ENCODE measurements at places on chromosomes 5 and 9. TPM values are rescaled to one million over a fixed set of nuclear protein-coding genes. Genes with fewer than 3 reads are reported as not detected.
A peak's percentile ranks its signal among the peaks of the same experiment; 100 is the strongest.

Gene CCDC180
- 4.0 TPM for total RNA-seq

Gene FOXD4L5
- total RNA-seq: 0.75 TPM

Gene BHMT2
- not detected for total RNA-seq

Gene IL9
- total RNA-seq: not detected

Gene MARVELD2
- 1.6 TPM for total RNA-seq

DNA sequence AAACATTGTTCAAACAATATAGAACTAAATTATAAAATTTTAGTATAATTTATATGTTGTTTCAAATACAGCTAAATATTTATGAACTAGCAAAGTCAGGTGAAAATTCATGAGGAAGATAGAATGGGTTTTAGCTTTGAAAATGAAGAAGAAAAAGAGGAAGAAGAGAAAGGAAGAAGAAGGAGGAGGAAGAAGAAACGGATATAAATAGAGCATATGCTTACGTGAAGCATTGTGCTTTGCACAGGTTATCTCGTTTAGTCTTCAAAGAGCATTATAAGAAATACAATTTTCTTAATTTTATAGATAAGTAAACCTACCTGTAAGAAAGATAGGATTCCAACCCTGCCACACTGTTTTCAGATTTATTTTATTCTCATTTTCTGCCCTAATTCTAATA, 620.6 kb upstream of the DAB2 start:
- DNase-seq: no peak

DNA sequence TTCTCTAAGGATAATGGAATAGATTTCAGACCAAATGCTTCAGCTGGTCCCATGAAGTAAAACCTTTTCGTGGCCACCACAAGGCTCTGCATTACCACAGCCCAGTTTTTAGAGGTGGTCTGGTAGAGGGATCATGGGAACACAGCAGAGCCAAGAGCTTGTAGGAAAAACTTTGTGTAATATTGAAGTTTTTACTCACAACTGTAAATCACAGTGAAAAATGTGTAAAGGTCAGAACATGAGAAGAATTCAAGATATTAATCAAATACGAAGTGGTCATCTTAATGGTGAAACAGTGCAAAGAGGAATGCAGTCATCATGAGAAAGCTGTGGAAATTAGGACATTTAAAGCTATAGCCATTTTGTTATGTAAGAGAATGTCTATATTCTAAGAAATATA, 197.5 kb downstream of the NPR3 start:
- no peak for DNase-seq

DNA sequence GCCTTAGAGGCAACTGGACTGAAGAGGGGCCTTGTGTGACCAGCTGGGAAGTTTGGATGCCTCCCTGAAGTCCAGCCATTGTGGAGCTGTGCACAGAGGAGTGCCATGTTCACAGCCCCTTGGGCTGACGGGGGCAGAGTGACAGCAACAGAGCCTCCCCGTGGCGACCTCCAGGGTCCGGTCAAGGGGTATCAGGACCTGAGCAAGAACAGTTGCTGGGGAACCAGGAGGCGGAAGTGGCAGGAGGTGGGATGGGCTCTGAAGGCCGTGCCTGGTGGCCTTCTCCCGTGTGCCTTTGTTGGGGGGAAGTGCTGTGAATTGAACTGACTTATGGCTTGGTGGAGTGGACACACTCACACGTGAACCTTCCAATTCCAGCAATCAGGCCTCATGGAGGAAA, 14.0 kb downstream of the BNIP1 start:
- no peak for DNase-seq

DNA sequence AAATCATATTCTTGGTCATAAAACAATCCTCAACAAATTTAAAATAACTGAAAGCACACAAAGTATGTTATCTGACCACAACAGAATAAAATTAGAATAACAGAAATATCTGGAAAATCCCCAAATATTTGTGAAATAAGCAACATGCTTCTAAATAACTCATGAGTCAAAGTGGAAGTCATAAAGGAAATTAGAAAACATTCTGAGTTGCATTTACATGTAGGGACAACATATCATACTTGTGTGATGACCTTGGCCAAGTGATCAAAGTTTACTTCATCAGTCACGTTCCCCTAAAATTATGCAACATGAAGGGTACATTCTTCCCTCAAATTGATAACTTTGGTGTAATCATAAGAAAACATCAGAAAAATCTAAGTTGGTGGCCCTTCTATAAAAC, 64.7 kb downstream of the CSF2 start:
- DNase-seq: no peak

DNA sequence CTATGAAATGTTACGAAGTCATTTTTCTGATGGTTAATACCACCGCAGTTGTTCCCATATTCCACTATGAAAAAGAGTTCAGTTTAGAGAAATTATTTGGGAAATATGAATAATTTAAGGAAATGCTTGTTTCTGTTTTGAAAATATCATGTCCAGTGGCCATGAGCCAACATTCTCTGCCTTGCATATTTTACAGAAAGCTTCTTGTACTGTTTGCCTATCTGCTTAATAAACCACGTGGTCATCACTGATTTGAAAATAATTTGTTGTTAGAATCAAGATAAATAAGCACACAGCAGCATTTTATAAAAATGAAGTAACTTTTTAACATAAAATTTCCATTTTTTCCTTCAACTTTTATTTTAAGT, 381.5 kb upstream of the CDH18 start:
- DNase-seq: no peak

GRCh38 chr5:3650868-3651267, 55.2 kb downstream of the IRX1 start:
- no peak for DNase-seq

GRCh38 chr5:116539222-116539621, 35.4 kb downstream of the SEMA6A start:
- DNase-seq: no peak

DNA sequence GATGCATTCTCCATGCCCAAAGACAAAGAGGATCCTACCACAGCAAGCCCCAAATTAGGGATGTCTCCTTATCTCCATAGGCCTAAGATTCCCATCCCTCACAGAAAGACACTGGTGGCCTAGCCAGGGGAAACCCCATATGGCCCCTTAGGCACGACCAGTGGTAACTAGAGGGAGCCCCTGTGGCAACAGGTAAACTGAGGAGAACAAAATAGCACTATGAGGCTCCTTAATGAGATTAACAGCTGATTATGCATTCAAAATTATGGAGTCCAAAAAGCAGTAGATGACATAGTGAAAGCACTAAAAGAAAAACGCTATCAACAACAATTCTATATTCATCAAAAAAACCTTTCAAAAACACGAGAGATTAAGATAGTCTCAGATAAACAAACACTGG, 234.0 kb downstream of the DIRAS2 start:
- no peak for DNase-seq

DNA sequence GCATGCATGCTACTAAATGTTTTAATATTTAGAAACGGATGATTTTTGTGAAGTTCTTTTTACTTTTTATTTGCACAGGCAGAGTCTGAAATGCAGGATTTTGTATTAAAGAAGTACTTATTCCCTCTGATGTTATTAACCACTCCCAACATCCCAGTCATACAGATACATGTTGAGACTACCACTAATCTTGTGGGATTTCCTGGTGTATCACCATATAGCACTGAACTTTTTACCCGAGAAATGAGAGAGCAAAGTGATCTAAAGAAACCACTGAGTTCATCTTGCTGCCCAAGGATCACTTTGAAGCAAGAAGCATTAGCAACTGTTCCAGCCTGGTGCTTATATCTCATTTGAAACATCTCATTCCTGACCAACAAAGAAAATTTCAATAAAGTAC, 443.8 kb downstream of the BNC2 start:
- no peak for DNase-seq

GRCh38 chr5:63820577-63820976, 141.7 kb downstream of the HTR1A start:
- DNase-seq: no peak

GRCh38 chr9:107712390-107712789, 222.8 kb upstream of the KLF4 start:
- no peak for DNase-seq

- DNase-seq: no peak
These were observed 17.4 kb downstream of the ABITRAM start for GRCh38 chr9:108951578-108951977.

DNA sequence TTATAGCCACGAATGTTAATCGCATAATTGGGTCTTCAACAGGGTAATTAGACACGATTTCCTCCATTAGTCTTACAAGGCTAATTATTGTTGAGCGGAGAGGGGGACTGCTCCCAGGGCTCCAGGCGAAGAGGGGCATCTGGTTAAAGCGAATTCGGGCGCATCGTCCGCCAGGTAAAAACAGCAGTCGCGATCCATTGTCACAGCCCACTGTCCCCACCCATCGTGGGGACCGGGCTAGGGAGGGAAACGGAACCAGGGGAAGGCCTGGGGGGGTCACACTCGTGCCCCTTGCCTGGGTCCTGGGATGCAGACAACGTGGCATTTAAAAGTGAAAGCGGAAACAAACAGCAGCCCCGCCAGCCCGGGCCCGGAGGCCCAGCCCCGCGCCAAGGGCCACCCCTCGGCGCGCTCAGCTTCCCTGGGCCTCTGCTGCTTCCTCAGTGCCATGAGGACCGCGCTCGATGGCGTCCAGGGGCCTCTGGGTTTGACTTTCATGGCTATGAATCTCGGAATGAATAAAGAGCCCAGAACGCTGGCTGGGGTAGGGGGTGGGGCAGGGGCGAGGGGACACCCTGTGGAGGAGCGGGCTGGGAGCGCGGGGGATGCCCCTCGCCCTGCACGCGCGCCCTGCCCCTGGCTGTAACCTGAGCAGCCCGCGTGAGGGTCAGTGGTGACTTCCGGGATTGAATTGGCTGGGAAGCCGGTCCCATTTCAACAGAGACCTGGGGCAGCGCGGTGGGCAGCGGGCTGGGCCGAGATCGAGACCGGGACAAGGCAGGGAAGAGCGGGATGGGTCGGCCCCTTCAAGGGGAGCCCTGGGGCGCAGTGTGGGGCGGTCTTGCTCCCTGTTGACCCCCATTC, 99.9 kb downstream of the GTF3C4 start:
- peak; percentile 66 for DNase-seq

- DNase-seq: no peak
These were observed 11.7 kb upstream of the SH3PXD2B start for GRCh38 chr5:172466062-172466461.

GRCh38 chr5:13354611-13355010, 589.9 kb downstream of the DNAH5 start:
- no peak for DNase-seq

DNA sequence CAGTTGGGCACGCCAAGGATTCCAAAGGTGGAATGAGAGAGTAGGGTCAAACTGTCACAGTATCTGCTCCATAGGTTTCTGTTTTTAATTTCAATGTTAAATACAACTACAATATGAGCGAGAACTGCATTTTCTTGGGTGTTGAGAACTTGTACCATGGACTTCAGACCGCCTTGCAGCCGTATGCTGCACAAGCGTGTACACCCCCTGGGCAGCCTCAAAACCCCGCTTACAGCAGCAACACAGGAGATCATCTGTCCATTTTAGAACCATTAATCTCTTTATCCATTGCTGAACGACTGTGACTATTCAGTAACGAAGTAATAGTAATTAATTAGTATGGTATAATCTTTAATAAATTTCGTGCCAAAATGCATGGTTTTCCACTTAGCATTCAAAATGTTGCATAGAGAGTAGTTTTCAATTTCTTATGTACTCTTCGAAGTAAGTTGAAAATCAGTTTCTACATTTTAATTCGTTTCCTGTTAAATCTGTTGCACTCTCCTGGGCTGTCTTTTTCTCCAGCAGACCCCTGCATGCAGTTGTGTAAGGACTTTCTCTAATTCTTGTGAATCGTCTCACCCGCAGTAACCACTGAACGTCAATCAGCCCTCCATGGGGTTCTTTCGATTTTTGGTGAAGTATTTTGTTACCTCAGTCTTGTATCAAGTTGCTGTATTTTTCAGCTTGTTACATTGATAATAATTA, 42.0 kb upstream of the GARNL3 start:
- DNase-seq: no peak

- DNase-seq: no peak
These were observed 21.5 kb downstream of the GABBR2 start for GRCh38 chr9:98686961-98687855.

DNA sequence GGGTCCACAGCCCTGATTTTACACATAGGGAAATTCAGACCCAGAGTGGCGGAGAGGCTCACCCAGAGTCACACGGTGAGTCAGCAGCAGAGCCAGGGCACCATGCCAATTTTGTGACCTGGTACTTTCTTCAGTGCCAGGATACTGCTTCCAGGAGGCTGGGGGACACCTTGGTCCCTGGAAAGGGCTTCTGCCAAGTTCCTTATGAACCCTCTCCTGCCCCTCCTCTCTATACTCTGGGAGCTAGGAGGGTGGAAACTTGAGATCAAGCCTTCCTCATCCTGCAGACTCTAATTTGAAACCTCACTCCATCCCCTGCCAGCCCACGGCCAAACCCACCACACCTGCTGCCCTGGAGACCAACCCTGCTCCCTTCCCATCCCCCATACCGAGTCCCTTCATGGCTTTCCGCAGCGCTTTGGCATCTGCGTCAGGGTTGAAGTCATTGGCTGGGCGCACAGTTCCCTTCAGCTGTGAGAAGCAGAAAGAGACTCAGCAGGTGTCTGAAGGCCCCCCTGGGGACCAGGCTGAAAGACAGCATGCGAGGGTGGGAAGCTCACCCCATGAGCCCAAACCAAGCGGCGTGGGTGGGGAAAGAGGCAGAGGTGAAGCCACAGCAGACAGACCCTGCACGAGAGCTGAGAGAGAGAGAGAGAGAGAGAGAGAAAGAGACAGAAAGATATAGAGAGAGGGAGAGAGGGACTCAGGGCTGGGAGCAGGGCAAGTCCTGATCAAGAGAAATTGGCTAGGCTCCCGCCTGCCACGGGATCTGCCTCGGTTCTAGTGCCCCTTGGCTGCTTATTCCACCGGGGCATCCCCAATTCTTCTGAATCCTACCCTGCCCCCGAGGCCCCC, 33.5 kb downstream of the ANXA6 start:
- DNase-seq: peak; percentile 80

GRCh38 chr9:128250839-128251731, 24.7 kb downstream of the GOLGA2 start:
- no peak for DNase-seq

- no peak for DNase-seq
These were observed 77.6 kb downstream of the KIF4B start for GRCh38 chr5:155091063-155091648.

DNA sequence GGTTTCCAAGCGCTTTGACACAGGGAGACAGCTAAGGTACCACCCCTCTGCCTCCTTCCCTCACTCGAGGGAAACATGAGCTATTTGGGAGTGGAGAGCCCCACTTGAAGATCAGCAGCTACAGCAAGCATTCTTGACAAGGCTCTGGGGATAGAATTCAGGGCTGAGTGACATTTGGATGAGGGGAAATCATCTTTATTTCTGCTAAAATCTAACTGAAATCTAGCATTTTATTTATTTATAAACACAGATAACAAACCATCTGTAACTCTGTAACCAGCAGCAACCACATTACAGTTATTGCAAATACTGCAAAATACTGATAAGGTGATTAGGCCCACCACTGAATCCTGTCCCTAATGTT, 22.4 kb downstream of the RNF130 start:
- no peak for DNase-seq

- no peak for DNase-seq
These were observed 3.1 kb downstream of the SRD5A1 start for GRCh38 chr5:6636293-6636692.

DNA sequence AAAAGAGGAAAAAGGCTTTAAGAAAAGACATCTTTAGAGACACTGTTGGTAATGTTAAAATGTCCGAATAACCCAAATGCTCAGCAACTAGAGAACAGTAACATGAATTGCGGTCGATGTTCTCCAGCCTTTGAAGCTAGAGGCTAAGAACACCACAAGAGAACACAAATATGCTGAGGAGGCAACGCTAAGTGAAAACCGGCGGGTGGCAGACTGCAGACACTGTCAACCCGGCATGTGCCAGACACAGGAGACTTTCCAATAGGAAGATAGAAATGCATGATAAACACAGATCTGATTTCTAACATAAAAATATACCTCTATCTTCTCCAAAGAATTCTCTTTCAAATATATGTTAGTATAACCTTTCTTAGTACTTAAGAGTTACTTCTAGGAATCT, 18.4 kb upstream of the DDX41 start:
- DNase-seq: no peak

Data from activated B cell treated with CpG ODN at 0.5 μM for 24 hours (primary cell).